ENCODE measurements at places on chromosomes 2 and 18.

DNA sequence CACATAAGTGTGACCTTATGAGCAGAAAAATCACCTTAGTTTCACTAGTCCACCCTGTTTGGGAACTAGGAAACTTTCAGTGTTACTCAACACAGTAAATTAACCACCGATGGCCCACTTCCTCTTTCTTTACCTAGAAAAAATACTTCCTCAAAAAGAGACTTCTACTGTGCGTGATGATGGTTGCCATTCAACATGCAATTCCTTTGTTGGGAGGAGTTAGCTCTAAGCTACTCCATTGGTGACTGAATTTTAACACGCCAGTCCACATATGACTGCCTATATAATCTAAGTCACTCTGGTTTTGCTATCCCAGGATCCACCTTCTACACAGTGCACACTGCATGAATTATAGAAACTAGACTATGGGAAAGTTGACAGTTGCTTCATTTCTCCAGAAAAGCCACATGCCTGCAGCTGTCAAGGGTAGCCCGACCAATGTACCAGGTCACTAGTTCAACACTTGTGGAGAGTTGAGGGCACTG is 47.8 kb upstream of the REG3G start:
- no peak for DNase-seq

- no peak for DNase-seq
These were observed 44.2 kb downstream of the NRXN1 start for GRCh38 chr2:50987616-50988313.

- no peak for DNase-seq
These were observed 104.7 kb downstream of the VSNL1 start for GRCh38 chr2:17644997-17645720.

DNA sequence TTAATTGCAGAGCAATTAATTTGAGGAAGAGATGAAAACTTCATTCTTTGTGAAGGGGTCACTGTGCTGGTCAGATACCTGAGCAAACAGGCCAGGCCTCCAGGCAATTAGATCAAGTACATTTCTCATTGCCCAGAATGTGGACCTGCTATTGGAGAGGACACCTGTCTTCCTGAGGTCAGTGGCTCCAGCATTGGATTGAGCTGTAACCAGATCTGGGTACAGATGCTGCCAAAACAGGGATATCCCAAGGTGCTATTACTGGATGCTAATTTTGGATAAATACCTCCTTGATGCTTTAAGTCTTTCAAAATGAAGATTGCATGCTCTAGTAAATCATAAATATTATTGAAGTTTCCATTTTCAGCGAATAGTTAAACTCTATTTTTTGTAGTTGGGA is 131.5 kb downstream of the FAM161A start:
- DNase-seq = no peak

DNA sequence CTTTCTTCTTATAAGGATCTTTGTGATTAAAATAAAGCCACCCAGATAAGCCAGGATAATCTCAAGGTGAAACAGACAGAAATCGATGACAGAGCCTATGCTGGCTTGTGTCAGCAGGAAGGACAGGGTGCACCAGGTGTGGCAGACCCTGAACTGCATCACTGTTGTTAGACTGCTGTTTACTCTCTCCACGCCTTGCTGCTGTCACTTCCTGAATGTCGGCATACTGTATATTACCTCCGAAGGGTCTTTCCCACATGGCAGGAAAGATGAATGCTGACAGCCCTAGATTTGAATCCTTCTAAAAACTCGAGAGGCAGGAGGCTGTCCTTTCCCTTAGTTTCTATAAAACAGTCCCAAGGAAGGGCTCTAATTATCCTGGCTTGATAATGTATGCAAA is 18.9 kb upstream of the TMEM163 start:
- no peak for DNase-seq
